ENCODE measurements at places on chromosomes 7 and 10. TPM values are rescaled to one million over a fixed set of nuclear protein-coding genes. Genes with fewer than 3 reads are reported as not detected.
A peak's percentile ranks its signal among the peaks of the same experiment; 100 is the strongest.

GRCh38 chr10:51821045-51821444 is 121.7 kb upstream of the CSTF2T start:
- no peak for DNase-seq

- DNase-seq = no peak
Measured at GRCh38 chr7:142696456-142697179, 52.7 kb upstream of the PRSS1 start.

DNA sequence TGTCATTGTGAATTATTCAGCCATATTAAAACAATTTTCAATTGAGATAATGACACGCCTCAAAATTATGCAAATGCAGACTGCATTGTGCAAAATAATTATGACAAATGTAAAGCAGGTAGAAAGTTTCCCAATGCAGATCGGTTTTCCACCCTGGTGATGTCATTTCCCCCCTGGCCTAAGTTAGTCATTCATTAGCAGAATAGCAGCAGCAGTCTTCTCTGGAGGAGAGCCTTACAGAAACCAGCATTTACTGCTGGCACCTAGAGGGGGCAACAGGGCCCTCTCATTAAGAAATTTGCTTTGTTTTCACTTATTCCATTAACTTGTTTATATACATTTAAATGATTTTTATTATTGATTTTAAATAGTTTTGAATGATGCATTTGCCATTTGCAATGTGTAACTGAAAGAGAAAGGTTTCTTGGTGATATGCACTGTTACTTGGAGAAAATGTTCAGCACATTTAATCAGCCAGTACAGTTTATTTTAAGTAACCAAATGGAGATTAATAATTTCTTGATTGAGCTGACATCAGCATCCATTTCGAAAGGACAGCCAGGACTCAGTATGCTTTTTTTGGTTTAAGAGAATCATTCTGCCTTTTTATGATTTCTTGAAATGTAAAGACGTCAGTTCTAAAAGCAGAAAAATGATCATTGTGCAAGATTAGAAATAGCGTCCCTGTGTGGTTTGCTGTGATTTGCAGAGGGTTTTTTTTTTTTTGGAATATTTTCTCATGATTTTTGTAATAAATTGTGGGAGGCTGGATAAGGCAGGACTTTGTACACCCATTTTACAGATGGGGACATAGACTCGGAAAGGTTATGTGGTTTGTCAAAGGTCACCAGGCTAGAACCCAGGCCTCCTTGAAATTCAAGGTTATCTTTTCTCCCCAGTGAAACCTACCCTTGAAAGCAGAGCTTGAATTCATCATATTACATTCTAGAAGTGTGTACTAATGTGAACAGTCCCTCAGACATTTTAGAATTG is 3.5 kb downstream of the ARID5B start:
- DNase-seq = peak; percentile 80

The SRGN gene
- total RNA-seq = 46.4 TPM

The PRKAR2B gene
- total RNA-seq = 8.1 TPM

- DNase-seq = no peak
Measured at GRCh38 chr10:130656582-130657133, 520.5 kb downstream of the GLRX3 start.

DNA sequence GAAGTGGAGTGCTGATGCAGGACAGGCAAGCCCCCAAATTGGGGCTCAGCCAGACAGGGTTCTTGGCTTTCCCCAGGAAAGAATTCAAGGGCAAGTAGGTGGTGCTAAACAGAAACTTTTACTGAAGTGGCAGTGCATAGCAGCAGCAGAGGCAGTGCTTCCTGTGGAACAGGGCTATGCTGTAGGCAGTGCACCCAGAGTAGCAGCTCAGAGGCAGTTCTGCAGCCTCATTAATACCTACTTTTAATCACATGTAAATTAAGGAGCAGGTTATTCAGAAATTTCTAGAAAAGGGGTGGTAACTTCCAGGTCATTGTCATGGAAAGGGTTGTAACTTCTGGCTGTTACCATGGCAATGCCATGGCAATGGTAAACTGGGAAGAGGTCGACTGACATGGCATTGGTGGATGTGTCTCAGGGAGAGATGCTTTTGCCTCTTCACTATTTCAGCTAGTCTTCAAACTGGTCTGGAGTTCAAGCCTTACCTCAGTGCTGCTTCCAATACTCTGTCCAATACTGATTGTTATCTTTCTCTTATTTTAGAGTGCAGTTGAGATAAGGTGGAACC is 29.2 kb downstream of the PRSS58 start:
- no peak for DNase-seq
